ENCODE measurements at places on chromosomes 1 and 21. TPM values are rescaled to one million over a fixed set of nuclear protein-coding genes. Genes with fewer than 3 reads are reported as not detected.

DNA sequence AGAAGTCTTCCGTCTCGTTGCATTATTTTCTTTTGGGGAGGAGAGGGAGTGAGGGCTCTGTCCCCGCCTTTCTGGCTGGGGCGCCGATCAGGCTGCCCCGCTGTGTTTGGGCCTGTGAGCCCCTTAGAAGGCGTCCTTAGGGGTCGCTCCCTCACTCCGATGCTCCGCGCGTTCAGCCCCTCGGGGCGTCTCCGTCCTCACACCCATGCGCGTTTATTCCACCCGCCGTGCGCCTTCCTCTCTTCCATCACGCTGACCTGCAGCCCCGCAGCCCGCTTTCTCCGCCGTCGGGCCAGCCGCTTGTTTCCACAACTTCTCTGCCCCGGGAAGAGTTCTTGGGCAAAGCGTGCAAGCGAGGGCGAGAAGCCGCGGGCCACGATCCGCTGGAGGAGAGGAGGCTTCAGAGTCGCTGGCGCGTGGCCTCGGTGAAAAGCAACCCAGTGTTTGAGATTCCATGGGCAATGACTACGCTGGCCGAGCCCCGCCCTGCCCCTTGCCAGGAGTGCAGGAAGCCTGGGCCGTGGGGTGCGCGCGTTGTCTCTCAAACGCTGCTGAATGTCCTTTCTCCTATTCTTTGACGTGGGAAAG, 27.7 kb downstream of the TRIM11 start:
- no peaks in the 10 kb centered on the region for H3K36me3 ChIP-seq
- H3K4me1 ChIP-seq = no peaks in the 10 kb centered on the region
- peak; percentile 79 for DNase-seq

GRCh38 chr1:19621274-19621950, 22.7 kb upstream of the NBL1 start:
- DNase-seq = no peak
- H3K4me3 ChIP-seq = no peak overlapping the region
- no peaks in the 10 kb centered on the region for H3K27me3 ChIP-seq
- H3K4me1 ChIP-seq = peaks cover 8% of the 10 kb centered on the region
- H3K27ac ChIP-seq = no peak overlapping the region

- no peak overlapping the region for H3K4me3 ChIP-seq
- no peak for DNase-seq
- no peaks in the 10 kb centered on the region for H3K4me1 ChIP-seq
- no peaks in the 10 kb centered on the region for H3K27me3 ChIP-seq
These were observed 241.9 kb upstream of the RUNX1 start for GRCh38 chr21:35291034-35291433.

MROH7 gene
- total RNA-seq = 16.3 TPM

- no peaks in the 10 kb centered on the region for H3K4me1 ChIP-seq
- no peaks in the 10 kb centered on the region for H3K36me3 ChIP-seq
- no peaks in the 10 kb centered on the region for H3K27me3 ChIP-seq
- no peak overlapping the region for H3K27ac ChIP-seq
These were observed 19.0 kb upstream of the SUMO3 start for GRCh38 chr21:44836666-44837471.

SLC19A1 gene
- total RNA-seq = 6.2 TPM

KRTAP12-2 gene
- total RNA-seq = not detected

PYCR2 gene
- total RNA-seq = 43.9 TPM

MXRA8 gene
- 221 TPM for total RNA-seq

- H3K36me3 ChIP-seq = no peaks in the 10 kb centered on the region
- no peak for DNase-seq
- H3K4me1 ChIP-seq = peaks cover 8% of the 10 kb centered on the region
- H3K27ac ChIP-seq = no peak overlapping the region
- no peak overlapping the region for H3K4me3 ChIP-seq
These were observed 17.4 kb downstream of the PIK3C2B start for GRCh38 chr1:204477036-204477740.

DNA sequence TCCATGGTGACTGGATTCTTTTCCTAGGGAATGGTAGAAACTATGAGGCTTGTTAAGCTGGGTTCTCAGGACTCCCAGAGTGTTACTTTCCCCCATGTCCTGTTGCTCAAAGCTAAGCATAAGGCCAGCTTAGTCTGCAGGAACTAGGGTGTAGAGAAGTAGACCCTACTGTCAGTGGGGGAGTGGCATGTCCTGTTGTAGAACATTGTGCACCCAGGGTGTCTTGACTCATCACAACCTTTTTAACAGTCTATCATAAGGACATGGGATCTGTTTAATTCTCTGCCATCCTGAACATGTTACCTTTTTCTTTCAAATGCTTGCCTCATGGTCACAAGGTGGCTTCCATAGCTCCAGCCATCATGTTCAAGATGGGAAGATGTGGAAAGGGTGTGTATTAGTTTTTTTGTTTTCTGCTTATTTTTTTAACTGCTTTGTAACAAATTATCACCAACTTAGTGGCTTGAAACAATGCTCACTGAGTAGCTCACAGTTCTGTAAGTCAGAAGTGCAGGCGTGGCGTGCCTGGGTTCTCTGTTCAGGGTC, 17.4 kb downstream of the OBSCN start:
- H3K27ac ChIP-seq = no peak overlapping the region
- no peak overlapping the region for H3K4me3 ChIP-seq
- no peaks in the 10 kb centered on the region for H3K27me3 ChIP-seq
- no peaks in the 10 kb centered on the region for H3K4me1 ChIP-seq

SESN2 gene
- 11.1 TPM for total RNA-seq

ETS2 gene
- total RNA-seq = 145 TPM

- H3K27ac ChIP-seq = no peak overlapping the region
- no peaks in the 10 kb centered on the region for H3K36me3 ChIP-seq
- no peaks in the 10 kb centered on the region for H3K27me3 ChIP-seq
- no peaks in the 10 kb centered on the region for H3K4me1 ChIP-seq
These were observed 188.7 kb downstream of the COL11A1 start for GRCh38 chr1:102919659-102920058.

FCRLB gene
- total RNA-seq = 0.66 TPM

DNA sequence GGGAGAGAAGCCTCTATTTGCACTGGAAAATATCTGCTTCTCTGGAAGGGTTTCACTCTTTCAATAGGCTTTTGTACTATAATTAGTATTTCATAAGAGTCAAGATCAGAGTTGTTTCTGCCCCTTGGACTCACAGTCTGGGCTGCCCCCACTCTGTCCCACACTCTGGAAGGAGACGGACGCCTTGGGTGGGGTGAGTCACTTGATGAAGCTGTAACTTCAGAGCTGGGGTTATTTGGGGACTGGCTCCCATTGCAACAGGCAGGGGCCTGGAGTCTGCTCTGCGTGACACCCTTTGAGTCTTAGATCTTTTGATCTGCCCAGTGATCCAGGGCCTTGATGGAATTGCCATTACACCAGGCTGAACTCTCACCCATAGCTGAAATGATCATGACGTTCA, 4.0 kb upstream of the KCNA10 start:
- no peaks in the 10 kb centered on the region for H3K36me3 ChIP-seq
- no peaks in the 10 kb centered on the region for H3K27me3 ChIP-seq
- no peak overlapping the region for H3K27ac ChIP-seq
- DNase-seq = no peak

TMCO4 gene
- 37.1 TPM for total RNA-seq

GRCh38 chr1:182114627-182115023, 53.1 kb upstream of the ZNF648 start:
- DNase-seq = no peak
- H3K4me3 ChIP-seq = no peak overlapping the region
- peaks cover 3% of the 10 kb centered on the region for H3K27me3 ChIP-seq
- H3K36me3 ChIP-seq = no peaks in the 10 kb centered on the region
- H3K27ac ChIP-seq = no peak overlapping the region
- no peaks in the 10 kb centered on the region for H3K4me1 ChIP-seq

LYPLA2 gene
- 31.2 TPM for total RNA-seq

ZCCHC17 gene
- total RNA-seq = 21.3 TPM

RXRG gene
- 2.2 TPM for total RNA-seq

COL8A2 gene
- 37.5 TPM for total RNA-seq

PLA2G5 gene
- 6.8 TPM for total RNA-seq

DNA sequence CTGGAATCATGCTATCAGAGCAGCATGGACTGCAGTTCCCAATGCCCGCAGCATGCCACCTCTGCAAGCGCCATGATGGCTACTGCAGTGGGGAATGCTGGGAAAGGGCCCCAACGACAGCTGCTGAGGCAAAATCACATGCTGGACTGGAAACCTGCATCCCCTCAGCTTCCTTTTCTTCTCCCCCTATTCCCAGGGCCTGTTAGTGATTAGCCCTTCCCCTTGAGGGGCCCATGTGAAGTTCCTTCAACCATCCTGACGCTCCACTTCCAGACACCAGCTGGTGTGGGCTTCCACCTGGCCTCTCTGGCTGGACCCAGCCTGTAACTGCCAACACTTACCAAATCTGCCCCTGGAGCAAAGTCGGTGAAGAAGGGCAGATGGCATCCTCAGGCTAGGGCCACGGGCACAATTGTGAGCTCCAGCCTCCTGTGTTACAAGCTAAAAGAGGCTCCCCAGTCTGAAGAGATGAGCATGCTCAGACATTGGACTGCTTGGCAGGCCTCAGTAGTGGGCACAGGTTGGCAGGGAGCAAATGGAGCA, 22.1 kb upstream of the SDC3 start:
- no peak for DNase-seq
- H3K27ac ChIP-seq = no peak overlapping the region
- H3K4me3 ChIP-seq = no peak overlapping the region
- H3K36me3 ChIP-seq = peaks cover 4% of the 10 kb centered on the region

Measured in aorta (tissue), 5 donors.